ENCODE measurements at places on chromosomes 12 and 14.

- DNase-seq, result no peak
Measured at GRCh38 chr12:2490831-2491230, 303.9 kb upstream of the FKBP4 start.

GRCh38 chr14:63288853-63289252, 29.9 kb downstream of the GPHB5 start:
- DNase-seq, result no peak

GRCh38 chr12:59393506-59393905, 202.3 kb upstream of the SLC16A7 start:
- no peak for DNase-seq

DNA sequence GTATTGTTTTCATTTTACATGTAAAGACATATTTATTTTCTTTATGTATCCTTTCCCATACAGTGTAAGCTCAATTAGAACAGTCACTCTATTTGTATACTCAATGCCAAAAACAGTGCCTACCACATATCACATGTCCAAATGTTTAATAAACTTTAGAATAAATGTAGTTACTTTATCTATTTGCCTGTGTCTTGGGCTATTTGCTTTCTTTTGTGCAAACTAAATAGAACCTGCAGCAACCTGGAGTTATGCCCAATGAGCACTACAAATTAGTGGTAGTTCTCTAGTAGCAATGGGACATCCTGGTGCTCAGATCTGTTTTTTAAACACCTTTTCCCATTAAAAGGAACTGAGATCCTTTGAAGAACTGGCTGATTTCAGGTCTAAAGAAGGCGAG, 186.7 kb downstream of the PPFIA2 start:
- DNase-seq, result no peak

- no peak for DNase-seq
Measured at GRCh38 chr14:68346556-68347343, 446.1 kb downstream of the ZFP36L1 start.

DNA sequence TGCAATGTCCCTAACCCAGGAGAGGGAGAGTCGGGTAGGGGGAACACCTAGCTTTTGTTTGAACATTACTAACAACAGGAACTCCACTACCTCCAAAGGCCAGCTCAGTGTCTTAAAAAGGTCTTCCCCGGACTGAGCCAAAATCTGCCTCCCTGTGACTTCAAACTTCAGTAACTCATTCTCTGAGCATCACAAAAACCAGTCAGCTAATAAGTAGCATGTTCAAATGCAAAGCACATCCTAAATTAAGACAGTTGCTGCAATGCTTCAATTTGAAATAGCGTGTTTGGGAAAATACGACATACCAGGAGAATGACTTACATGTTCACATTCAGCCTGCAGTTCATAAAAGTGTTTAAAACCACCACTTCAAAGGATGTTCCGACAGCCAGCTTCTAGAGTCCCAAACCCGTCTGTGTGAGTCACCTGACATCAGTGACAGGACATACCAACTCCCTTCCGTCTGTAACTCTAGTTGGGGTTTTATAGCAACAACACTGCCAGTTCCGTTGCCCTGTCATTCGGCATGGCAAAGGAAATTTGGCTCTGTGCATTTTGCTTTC, 13.0 kb downstream of the ZFP36L1 start:
- no peak for DNase-seq

- no peak for DNase-seq
Measured at GRCh38 chr12:22285846-22286245, 48.7 kb downstream of the ST8SIA1 start.

GRCh38 chr12:63410197-63410596, 258.1 kb downstream of the DPY19L2 start:
- no peak for DNase-seq

- DNase-seq, result no peak
Measured at GRCh38 chr14:41385797-41386196, 220.9 kb upstream of the LRFN5 start.

DNA sequence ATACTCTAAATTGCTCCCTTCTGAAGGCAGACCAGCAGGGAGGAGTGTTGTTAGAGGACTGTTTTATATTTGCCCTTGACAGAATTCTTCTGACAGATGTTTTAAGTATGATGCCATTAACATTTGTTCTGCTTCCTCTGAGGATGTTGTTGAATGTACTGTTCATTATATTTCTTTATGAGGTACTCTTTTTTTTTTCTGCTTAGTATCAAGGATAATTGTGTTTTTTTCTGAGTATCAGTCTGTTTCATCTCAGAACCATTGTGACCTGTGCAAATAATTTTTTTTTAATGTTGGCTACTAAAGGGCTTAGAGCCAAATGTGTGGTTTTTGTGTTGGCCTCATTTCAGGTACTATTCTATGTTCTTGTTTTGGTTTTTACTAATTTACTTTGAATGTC, 10.6 kb downstream of the METAP2 start:
- DNase-seq, result no peak

DNA sequence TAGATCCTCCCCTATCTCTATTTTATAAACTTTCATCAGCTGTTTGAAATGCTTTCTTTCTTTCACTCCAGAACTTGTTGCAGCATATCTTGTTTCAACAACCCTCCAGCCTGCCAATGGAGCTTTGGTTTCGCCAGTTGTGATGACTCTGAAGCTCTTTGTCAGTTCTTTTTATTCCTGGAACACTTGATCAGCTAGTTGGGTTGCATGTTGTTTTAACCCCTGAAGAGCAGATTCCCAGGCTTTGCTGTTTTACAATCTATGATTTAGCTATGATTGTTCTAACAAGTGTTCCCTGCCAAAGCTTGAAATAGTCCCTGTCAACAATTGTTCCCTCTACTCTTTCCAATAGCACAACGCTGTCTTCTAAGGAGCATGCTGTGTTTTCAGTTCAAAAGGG, 50.6 kb upstream of the FUT8 start:
- no peak for DNase-seq

DNA sequence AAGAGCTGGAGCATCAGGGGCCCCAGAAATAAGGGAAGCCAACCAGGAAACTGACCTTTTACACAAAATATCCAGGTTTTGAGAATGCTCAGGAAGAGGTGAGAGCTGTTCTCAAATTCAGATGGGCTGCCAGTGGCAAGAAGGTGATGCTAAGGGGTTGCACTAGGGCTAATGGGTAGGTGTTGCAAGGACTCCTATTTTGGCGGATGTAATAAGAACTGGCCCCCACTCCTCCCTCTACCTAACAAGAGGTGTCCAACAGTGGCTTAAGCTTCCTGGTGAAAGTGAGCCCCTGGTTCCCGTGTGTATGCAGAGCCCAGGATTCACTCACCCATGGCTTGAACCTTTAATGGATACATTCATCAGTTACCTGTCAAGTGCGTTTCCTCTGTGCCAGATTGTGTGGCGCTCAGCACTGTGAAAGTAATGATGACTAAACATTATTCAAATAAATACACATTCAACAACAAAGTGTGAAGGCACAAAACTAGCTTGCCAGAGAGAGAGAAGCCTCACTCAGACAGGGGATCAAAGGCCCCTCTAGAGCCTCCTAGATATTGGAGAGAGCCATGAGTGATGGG, 705 bp upstream of the CHGA start:
- no peak for DNase-seq

DNA sequence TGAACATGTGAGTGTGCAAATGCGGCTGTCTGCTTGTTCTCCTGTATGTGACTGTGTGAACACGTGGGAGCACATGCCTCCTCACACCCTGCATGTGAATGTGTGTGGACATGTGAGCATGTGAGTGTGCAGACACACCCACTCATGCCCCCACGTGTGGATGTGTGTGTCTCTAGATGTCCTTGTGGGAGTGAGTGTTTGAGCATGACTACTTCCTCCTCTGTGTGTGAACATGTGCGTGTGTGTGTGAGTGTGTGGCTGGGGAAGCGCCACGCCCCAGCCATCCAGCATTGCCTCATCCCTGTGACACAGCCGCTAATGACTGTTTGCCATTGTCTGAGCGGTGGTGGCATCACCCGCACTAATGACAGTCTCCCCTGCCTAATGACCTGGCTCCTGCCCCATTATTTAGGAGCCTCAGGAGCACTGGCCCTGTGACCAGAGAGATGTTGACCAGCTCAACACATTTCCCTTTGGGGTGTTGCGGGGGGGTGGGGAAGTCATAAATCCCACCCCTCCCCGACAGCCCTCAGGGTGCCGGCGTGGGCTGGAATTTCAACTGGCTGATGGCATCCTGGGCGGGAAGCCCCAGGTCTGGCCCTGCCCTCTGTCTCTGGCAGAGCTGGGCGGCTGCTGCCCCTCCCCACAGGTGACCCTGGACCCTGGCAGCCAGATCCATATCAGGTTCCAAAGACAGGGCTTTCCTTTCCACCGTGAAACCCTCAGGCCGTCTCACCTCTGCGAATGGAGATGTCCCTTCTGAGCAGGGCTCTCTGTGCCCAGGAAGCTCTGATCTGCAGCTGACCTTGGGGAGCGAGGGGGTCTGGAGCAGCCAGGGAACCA, 11.5 kb upstream of the KRT80 start:
- peak; percentile 75 for DNase-seq

DNA sequence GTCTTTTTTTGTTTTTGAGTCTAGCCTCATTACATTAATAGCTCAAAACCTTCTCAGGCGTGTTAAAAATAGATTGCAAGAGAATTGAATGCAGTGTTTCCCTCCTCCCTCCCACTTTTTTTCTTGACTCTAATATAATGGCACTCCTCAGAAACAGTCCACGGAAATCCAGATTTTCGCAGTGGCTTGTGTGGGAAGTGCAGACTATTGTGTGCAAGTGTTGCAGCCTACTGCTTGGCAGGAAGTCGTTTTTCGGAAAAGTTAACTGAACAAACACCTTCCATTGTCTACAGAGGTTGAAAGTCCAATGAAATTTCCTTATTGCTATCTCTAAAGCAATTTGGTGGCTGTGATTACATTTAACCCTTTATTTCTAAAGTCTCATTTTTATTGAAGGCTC, 147.9 kb upstream of the E2F7 start:
- DNase-seq, result peak; percentile 3

DNA sequence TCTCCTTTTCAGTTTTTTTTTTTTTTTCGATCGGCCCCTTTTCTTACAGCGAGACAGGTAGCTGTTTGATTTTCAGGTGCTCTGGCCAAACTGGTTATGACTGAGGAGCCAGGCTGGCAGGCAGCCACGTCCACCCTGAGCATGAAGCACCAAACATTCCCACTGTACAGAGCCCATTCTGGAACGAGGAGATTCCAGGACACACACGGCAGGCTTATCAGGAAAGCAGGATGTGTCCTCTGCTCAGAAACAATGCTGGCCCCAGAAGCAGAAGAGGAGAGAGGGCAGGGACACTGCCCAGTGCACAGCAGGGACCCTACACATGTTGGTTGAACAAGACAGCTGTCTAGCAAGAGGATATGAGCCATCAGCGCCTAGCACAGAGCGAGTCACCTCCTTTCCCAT, 3.7 kb upstream of the KRT2 start:
- no peak for DNase-seq

GRCh38 chr14:86912709-86913108, 1080.3 kb downstream of the GALC start:
- DNase-seq, result no peak

- no peak for DNase-seq
Measured at GRCh38 chr14:54651649-54652048, 84.7 kb downstream of the SAMD4A start.

DNA sequence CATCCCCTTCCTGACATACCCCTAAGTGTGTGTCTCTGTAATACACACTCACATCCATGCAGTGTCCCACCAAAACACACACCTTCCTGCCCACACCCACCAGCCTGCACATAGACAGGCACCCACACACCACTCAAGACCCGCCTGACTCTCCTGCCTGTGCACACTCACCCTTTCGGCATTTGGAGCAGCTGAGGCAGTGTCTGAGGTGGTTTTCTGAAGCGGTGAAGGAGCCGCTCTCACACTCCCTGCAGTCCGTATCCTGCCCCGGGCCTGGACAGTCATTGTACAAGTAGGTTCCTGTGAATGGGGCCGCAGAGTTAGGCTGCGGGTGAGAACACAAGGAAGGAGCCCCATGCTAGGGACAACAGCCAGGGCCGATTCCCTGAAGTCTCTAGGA, 8.3 kb downstream of the TNFRSF1A start:
- DNase-seq, result no peak

GRCh38 chr12:5522432-5523335, 90.8 kb downstream of the NTF3 start:
- no peak for DNase-seq

DNA sequence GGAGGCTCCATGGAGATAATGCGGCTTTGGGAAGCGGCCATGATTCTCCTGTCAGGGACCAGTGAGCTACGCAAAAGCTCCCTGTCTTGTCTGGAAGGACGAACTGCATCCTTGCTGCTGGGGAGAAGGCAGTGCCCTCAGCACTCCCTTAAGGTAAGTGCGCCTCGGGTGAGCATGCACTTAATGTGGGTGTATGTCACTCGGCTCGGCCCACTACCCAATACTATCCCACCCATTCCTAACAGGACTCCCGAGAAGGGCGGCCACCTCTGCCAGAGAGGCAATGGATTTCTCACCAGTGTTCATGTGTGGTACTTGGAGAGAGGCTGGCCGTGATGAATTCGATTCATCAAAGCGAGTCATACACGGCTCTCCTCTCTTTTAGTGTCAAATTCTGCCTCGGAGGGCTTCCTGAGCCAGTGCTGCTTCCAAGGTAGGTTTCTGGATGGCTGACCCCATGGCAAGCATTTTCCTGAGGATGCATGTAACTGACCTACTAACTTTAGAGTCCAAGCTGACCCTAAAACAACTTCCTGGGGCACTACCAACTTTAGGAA, 151.7 kb upstream of the RTL1 start:
- no peak for DNase-seq

GRCh38 chr14:47207617-47208016, 467.8 kb downstream of the MDGA2 start:
- DNase-seq, result no peak

DNA sequence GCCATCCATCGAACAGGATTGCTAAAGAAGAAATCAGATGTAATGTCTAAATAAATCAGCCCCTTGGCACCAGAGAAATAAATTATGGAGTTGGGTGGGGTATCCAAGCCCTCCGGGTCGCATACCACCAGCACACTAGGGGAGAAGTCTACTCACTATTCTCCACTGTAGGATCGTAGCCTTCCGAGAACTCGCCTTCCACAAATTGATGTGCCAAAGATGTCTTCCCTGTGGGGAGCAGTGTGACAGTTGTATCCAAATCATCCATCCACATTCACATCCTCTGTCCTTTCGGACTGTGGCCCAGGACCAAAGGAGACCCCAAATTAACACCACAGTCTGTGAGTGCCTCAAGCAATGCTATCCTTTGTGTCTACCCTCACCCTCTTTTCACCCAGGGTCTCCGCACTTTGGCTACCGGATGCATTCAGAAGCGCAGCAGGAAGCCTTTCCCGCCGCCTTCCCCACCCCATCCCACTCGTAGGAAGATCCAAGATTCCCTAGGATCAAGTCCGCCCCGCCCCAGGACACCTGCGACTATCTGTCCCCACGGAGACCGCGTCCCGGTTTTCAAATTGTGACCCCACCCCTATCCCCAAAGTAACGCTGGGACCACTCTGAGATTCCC, 786 bp downstream of the RHEBL1 start:
- DNase-seq, result no peak

Data from anterior cingulate cortex (tissue), 58 donors.